Lung (tissue), 17 donors: ENCODE measurements at places on chromosomes 6 and 20. TPM values are rescaled to one million over a fixed set of nuclear protein-coding genes. Genes with fewer than 3 reads are reported as not detected.

- no peaks in the 10 kb centered on the region for H3K4me1 ChIP-seq
- H3K27ac ChIP-seq, result no peak overlapping the region
- no peak overlapping the region for H3K4me3 ChIP-seq
- peak; percentile 67 for DNase-seq
- no peaks in the 10 kb centered on the region for H3K36me3 ChIP-seq
Measured at GRCh38 chr6:112886415-112886814, 539.3 kb downstream of the RFPL4B start.

DNA sequence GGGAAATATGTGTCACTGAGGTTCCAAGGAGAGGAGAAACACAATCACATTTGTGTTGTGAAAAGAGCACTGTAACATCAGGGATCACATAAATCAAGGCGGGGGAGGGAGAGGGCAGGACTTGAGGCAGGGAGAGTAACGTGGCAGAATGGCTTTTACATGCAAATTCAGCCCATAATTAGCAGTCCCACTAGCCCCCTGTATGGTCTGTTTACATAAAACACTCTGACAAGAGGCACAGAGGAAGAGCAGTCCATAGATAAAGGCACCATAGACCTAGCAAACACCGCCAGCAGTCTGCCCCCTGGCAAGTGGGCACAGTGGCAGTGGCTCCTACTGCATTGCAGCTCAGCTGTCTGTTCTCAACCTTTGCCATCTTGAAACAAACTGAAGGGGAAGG lies 82.7 kb downstream of the LYRM2 start:
- no peak overlapping the region for H3K27ac ChIP-seq
- no peaks in the 10 kb centered on the region for H3K27me3 ChIP-seq
- no peak overlapping the region for H3K4me3 ChIP-seq
- no peaks in the 10 kb centered on the region for H3K36me3 ChIP-seq

- no peaks in the 10 kb centered on the region for H3K36me3 ChIP-seq
- no peak overlapping the region for H3K27ac ChIP-seq
- no peak for DNase-seq
- no peak overlapping the region for H3K4me3 ChIP-seq
Measured at GRCh38 chr6:108959972-108960582, 111.9 kb downstream of the ARMC2 start.

Gene ADGRF5
- 339 TPM for total RNA-seq

GRCh38 chr6:81801489-81801888 lies 49.0 kb upstream of the TENT5A start:
- H3K27me3 ChIP-seq, result no peaks in the 10 kb centered on the region
- H3K4me1 ChIP-seq, result no peaks in the 10 kb centered on the region
- no peaks in the 10 kb centered on the region for H3K36me3 ChIP-seq
- DNase-seq, result no peak
- no peak overlapping the region for H3K27ac ChIP-seq

GRCh38 chr20:14062786-14063185 lies 67.5 kb downstream of the MACROD2 start:
- H3K27me3 ChIP-seq, result no peaks in the 10 kb centered on the region
- no peaks in the 10 kb centered on the region for H3K4me1 ChIP-seq
- no peak overlapping the region for H3K27ac ChIP-seq
- H3K4me3 ChIP-seq, result no peak overlapping the region

Gene DAAM2
- 43.0 TPM for total RNA-seq

- no peak for DNase-seq
- H3K4me3 ChIP-seq, result no peak overlapping the region
- H3K27ac ChIP-seq, result no peak overlapping the region
- H3K4me1 ChIP-seq, result peaks cover under 1% of the 10 kb centered on the region
- H3K36me3 ChIP-seq, result no peaks in the 10 kb centered on the region
Measured at GRCh38 chr6:163866192-163866591, 451.7 kb downstream of the QKI start.

Gene BMP2
- total RNA-seq, result 29.4 TPM

- peaks cover 7% of the 10 kb centered on the region for H3K36me3 ChIP-seq
- peak; percentile 88 for DNase-seq
- H3K4me3 ChIP-seq, result no peak overlapping the region
Measured at GRCh38 chr6:143755301-143755744, 77.6 kb downstream of the PHACTR2 start.

DNA sequence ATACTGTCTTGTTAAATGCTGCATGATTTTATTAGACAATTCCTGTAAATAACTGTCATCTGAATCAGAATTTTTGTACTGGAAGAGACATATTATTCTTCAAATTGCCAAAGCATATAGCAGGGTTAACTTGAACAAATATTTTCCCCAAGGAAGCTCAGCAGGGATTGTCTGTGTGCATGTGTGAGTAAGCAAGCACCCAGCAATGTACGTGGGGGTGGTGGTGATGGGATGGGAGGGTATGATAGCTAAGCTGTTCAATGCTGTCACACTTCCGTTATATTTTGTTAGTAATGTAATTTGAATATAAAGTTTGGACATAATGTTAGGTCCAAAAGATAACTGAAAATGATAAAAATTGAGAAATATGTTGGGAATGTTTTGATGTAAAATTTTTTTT lies 118.1 kb downstream of the MYB start:
- H3K36me3 ChIP-seq, result no peaks in the 10 kb centered on the region
- no peak for DNase-seq
- H3K27me3 ChIP-seq, result no peaks in the 10 kb centered on the region
- no peak overlapping the region for H3K27ac ChIP-seq
- H3K4me3 ChIP-seq, result no peak overlapping the region
- H3K4me1 ChIP-seq, result no peaks in the 10 kb centered on the region

GRCh38 chr6:137816133-137816579 lies 50.9 kb upstream of the TNFAIP3 start:
- H3K27me3 ChIP-seq, result no peaks in the 10 kb centered on the region
- no peak for DNase-seq
- H3K27ac ChIP-seq, result no peak overlapping the region

DNA sequence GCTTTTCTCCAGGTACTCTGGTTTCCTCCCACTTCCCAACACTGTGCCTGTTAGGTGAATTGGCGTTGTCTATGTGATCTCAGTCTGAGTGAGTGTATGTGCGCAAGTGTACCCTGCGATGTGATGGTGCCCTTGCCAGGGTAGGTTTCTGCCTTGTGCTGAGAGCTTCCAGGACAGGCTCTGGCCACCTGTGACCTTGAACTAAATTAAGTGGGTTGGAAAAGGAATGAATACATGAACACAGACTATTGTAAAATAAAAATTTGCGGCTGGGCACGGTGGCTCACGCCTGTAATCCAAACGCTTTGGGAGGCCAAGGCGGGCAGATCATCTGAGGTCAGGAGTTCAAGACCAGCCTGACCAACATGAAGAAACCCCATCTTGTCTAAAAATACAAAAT lies 678.0 kb downstream of the DHX35 start:
- no peaks in the 10 kb centered on the region for H3K4me1 ChIP-seq
- H3K36me3 ChIP-seq, result no peaks in the 10 kb centered on the region
- no peak overlapping the region for H3K27ac ChIP-seq
- no peak overlapping the region for H3K4me3 ChIP-seq
- no peak for DNase-seq
